ENCODE measurements at places on chromosomes 5 and 9.

DNA sequence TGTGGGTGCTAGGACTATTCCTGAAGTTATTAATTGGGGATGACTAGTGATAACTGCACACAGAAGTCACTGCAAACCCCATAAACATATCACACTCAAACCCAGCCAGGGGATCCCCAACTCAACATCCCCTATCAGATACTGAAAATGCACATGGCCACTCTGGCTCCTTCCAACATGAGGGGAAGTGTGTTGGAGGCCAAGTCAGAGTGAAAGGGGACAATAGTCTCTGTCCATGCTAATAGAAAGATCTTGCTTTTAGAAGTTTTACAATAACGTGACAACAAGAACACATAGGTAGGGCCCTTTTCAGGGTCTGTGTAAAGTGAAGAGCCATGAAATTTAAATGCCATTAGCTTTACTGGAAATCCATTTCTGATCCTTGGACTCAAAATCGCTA, 98.8 kb upstream of the SEMA6A start:
- no peak for DNase-seq

GRCh38 chr5:33049298-33049697, 338.2 kb downstream of the NPR3 start:
- DNase-seq = peak; percentile 71

DNA sequence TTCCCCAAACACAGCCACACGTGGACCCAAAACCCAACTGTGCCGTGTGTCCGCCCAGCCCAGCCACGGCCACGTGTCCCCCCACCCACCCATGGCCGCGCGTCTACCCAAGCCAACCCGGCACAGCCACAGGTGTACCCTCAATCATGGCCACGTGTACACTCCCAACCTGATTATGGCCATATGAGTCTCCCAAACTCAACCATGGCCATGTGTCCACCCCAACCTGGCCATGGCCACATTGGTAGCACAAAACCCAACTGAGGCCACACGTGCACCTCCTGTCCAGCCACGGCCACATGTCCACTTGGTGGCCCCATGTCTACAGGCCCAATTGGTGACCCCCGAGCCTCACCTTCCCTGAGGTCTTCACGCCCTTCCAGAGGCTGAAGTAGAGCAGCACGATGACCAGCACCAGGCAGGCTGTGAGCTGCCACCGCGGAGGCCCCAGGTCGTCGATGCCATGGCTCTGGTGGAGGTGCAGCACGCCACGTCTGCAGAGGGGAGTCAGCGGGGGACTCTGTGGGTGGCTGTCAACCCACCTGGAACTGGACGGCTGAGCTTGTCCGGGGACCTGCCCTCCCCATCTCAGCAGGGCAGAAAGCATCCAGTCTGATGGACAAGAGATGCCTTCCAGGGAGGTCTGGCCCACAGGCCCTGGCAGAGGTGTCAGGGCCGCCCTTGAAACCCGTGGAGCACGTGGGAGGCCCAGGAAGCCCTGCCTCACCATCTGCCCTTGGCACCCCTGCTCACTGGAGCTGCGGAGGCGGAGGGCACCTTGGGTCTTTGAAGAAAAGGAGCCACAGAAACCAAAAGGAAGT, 23.5 kb downstream of the SLC6A3 start:
- DNase-seq = no peak

GRCh38 chr9:110744715-110745384, 76.3 kb downstream of the MUSK start:
- peak; percentile 98 for DNase-seq

GRCh38 chr9:7489036-7489435, 310.5 kb downstream of the DMAC1 start:
- no peak for DNase-seq

Measured in ELR (cell line).